Osteoblast (primary cell): ENCODE measurements at places on chromosomes 3 and 15. TPM values are rescaled to one million over a fixed set of nuclear protein-coding genes. Genes with fewer than 3 reads are reported as not detected.
A peak's percentile ranks its signal among the peaks of the same experiment; 100 is the strongest.

NEK10 gene
- 58.6 and 69.8 TPM in 2 replicates for total RNA-seq

SLC12A1 gene
- total RNA-seq = not detected in 2 replicates

GOLGB1 gene
- 62.2 and 70.6 TPM in 2 replicates for total RNA-seq

GOLGA6L1 gene
- total RNA-seq = not detected in 2 replicates

DRD3 gene
- not detected in 2 replicates for total RNA-seq

ZPLD1 gene
- under 0.01 TPM in 1 of 2 replicates, not detected in the other for total RNA-seq

NOX5 gene
- 0.29 and 0.36 TPM in 2 replicates for total RNA-seq

CAV3 gene
- total RNA-seq = not detected in 2 replicates

ARL6IP5 gene
- 91.2 and 99.9 TPM in 2 replicates for total RNA-seq

KLF15 gene
- total RNA-seq = 4.3 and 4.4 TPM in 2 replicates

SPRED1 gene
- 32.6 and 32.7 TPM in 2 replicates for total RNA-seq

LINS1 gene
- total RNA-seq = 14.8 and 16.8 TPM in 2 replicates

GRCh38 chr3:171328419-171329082, 131.7 kb downstream of the TNIK start:
- DNase-seq = no peak

- no peak for DNase-seq
These were observed 77.0 kb downstream of the LPP start for GRCh38 chr3:188230962-188231361.

GRCh38 chr3:107690522-107691138, 167.9 kb downstream of the BBX start:
- DNase-seq = peak; percentile 87

DNA sequence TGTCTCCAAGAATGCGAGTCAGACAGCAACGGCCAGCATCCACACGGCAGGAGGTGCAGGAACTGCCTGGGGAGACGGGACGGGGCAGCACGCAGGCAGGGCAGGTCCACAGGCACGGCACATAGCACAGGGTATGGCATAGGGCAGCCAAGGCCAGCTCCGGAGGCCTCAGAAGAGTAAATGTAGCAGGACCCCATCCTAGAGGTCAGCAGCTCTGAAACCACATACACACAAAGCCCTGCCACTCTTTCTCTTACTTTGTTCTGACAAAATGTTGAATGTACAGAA, 26.9 kb downstream of the ZXDC start:
- DNase-seq = no peak

DNA sequence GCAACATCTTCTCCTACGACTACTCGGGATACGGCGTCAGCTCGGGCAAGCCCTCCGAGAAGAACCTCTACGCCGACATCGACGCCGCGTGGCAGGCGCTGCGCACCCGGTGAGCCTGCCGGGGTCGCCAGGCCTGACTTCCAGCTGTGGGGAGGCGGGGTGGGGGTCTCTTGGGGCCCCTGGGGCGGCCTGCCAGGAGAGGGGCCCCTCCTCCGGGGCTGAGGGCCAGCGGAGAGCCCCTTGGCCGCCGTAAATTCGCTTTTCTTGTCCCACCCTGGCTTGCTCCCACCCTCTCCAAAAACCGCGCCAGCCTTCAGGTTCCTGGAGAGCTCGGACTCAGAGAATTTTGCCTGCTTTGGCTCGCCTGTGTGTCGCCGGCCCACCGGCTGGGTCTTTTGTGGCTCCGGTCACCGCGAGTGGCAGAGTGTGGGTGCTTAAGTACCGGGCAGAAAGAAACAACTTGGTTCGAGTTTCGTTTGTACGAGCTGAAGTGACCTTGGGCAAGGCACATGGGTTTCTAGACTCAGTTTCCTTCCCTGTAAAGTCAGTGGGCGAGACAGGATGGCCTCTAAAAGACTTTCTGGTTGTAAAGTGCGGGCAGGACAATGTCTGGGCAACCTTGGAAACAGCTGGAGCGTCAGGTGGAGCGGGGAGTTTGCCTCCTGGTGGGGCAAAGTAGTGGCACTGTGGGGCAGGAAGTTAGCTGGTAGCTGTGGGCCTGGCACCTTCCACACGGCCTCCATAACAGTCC, 976 bp downstream of the ABHD17C start:
- peak; percentile 79 for DNase-seq

- DNase-seq = no peak
These were observed 474.0 kb downstream of the EPHB1 start for GRCh38 chr3:135268941-135269532.

DNA sequence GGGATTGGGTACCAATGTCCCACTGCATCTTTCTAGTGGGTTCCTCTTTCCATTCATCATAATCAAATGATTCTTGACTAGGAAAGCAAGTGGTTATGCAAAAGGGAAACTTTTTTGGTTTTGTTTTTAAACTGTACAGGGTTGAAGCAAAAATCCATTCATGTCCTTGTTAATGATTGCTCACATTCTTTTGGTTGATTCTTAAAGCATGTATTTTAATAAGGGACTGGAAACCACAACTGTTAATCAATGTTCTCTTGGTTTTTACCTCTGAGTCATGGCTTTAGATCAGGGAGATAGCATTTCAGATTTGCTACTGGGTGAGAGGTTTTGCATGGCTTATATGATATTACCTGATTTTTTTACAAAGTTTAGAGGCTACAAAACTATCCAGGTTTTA, 371.7 kb upstream of the RGMA start:
- no peak for DNase-seq

- DNase-seq = no peak
These were observed 51.9 kb upstream of the ADAMTSL3 start for GRCh38 chr15:83602021-83602420.

- peak; percentile 22 for DNase-seq
These were observed 44.5 kb upstream of the PDZRN3 start for GRCh38 chr3:73669260-73669659.

DNA sequence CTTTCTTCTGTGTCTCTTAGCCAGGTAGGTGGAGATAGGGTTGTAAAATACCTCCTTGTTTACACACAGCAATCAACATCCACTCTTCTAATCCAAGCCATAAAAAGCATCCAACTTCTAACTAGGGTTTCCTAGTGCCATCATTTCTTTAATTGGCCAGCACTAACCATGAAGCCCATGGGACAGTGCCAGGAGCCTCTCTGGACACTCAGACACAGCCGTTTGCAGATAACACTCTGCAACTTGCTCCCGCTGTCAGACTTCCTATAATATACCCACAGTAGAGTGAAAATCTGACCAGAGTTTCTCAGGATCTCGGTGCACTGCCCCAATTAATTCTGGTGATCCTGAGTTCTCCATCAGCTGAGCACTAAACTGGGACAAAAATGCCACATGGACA, 53.4 kb downstream of the TAFA4 start:
- no peak for DNase-seq

- DNase-seq = no peak
These were observed 565.8 kb upstream of the DPPA4 start for GRCh38 chr3:109903100-109903499.

DNA sequence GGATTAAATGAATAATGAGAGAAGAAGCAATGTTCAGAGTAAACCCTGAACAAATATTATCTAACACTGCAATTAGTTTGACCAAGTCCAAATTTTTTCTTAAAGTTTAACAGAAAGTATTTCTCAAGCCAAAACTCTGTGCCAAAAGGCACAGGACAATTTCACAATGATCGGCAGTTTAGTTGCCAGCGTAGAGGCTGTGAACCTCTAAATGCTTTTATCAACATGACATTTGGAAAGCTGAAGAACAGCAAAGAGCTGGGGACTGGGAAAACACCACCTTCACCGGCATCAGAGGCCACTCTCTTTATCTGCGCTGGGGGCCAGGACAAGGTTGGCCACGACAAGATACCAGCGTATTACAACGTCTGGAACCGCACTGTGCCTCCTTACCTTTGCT, 125.6 kb downstream of the ADAMTS17 start:
- DNase-seq = no peak

DNA sequence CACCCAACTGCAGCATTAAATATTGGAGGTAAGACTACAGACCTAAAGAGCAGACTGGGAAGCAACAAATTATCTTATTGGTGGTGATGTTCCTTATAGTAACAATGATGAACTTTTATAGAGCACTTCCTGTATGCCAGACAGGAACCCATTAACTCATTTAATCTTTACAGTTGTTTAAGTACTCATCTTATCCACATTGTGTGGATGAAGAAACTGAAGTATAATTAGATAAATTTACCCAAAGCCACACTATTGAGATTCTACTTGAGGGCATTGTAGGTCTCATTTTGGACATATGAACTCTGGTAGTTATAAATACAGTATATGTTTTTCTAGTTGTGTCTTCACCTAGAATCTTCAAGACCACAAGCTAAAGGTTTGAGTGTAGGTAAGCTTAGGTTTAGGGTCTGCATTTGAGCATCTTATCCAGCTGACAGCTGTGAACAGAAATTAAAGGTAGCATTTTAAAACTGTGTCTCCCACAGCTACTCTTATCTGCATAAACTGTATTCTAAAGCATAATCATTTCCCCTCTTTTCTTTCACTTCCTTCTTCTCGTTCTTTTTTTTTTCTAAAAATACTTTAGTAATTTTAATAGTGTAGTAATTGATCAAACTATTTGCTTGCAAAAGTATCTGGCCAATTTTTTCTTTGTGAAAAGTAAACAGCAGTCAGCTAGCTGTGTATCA, 138.2 kb downstream of the UBE2E2 start:
- no peak for DNase-seq

DNA sequence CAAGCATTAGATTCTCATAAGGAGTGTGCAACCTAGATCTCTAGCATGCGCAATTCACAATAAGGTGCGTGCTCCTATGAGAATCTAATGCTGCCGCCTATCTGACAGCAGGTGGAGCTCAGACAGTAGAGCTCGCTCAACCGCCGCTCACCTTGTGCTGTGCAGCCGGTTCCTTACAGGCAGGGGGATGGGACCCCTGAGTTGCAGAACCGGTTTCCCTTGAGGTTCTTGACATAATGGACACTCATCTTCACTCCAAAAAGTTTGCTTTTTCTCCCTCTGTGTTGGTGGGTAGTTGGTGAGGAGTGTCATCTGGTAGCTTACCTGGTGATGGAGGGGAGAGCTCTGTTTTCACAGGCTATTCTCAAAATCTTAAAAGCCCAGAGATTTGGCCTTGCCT, 324.0 kb upstream of the TBL1XR1 start:
- no peak for DNase-seq

DNA sequence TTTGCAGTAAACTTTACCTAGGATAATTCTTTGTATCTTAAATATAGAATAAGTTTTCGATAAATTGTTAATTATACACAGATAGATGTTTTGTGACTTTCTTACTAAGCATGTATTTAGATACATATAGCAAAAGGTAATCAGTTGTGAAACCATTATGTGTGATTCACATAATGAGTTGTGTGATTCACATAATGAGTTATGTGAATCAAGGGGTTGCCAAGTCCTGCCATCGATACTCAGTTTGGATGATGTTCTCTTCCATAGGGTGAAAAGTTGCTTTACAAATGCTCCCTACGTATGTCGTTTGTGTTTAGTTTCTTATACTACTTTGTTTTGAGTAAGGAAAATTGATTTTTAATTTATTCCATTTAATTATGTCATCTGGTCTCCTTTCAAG, 682.1 kb downstream of the MECOM start:
- no peak for DNase-seq

DNA sequence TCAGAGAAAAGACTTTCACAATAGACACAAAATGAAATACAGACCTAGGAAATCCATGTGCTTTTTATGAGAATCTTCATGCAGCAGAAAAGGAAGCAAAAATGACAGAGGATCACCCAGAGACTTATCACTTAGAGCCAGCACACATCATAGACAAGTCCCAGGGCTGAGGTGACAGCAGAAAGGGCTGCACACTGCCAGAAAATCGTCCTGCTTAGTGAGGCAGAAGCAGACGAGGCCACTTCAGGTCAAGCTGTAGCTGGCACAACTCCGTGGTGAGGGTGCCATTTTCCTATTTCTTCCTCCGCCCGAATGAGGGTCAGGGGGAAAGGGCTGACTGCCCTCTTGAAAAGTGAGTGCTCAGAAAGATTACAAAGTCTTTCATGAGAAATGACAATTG, 95.9 kb upstream of the TNIK start:
- no peak for DNase-seq

GRCh38 chr15:89659295-89659694, 4.0 kb upstream of the KIF7 start:
- DNase-seq = no peak

DNA sequence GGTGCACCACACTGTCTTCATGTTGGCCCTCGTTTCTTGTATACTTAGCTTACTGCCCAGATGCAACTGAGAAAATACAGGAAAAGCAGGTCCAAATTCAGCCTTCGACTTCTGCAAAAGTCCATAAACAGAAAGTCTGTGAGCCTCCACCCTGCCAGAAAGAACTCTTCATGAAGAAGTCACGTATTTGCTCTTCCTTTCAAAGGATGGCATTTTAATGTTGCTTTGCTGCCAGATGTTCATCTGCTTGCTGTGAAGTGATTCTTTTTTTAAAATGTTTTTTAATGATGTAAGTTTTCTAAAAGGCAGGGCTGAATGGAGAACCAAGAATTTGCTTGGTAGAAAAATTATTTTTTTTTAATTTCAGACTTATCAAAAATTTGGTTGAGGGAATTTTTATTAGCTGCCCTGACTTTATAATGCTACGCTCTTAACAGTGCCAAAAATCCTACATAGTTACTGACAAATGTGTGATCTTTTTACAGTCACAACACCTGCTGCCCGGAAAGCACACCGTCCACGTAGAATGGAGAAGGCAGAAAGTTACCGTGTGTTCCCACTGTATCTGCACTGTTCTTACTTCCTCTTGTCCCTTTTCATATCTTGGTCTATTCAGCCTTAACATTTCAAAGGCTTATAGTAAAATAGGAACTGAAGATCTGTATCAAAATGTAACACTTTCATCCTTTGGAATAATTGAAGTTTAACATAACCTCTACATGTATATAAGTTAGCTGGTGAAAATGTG, 136.3 kb downstream of the LRRC28 start:
- DNase-seq = no peak

- DNase-seq = no peak
These were observed 114.3 kb upstream of the UBE2E1 start for GRCh38 chr3:23691357-23691895.

DNA sequence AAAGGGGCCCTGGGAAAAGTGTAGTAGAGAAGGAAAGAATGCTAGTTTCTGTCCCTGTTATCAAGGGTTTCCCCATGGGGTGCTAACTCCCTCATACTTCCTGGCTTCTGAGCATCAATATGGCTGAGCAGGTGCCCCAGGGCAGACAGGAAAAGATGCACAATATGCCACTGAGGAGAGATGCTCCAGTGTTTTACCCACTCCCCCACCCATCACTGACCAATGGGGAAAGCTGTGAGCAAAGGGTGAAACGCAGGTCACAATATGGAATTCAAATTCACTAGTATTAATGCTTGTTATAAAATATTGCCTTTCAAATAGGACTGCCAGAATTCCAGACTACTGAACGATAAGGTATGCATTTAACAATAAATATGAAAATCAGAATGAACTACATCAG, 187.5 kb upstream of the CTNNB1 start:
- DNase-seq = no peak
